Central memory CD8-positive, alpha-beta T cell (primary cell): ENCODE measurements at places on chromosomes 2 and 18.

DNA sequence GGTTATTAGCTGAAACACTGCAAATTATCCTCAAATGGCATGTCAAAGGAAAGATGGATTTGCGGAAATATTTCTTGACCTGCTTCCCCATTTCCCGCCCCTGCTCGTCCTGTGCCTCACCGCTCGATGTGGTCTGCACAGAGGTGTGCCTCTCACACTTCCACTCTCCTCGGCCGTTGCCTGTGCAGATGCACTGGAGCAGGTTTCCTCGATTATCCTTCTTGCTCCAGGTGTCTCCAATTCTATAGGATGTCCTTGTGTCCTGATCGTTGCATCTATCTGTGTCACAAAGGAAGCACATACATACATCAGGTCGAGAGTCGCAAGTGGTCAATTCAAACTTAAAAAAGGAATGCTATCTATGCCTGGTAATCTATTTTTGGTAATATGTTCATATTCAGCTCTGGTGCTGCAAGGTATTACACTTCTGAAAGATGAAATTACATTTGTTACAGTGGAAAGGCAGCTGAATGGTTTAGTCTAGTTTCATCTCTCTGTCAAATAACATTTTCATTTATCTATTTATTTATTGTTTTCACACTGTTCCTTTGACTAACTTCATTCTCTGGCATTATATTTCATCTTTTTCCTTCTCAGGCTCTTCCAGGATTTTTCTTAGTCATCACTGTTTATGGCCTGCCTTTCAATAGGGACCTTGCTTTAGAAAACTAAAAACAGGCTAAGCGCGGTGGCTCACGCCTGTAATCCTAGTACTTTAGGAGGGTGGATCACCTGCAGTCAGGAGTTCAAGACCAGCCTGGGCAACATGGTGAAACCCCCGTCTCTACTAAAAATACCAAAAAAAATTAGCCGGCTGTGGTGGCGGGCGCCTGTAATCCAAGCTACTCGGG lies 7.6 kb downstream of the FN1 start:
- no peak for DNase-seq

- no peak for DNase-seq
Measured at GRCh38 chr2:48105848-48106247, 199.6 kb upstream of the FBXO11 start.

DNA sequence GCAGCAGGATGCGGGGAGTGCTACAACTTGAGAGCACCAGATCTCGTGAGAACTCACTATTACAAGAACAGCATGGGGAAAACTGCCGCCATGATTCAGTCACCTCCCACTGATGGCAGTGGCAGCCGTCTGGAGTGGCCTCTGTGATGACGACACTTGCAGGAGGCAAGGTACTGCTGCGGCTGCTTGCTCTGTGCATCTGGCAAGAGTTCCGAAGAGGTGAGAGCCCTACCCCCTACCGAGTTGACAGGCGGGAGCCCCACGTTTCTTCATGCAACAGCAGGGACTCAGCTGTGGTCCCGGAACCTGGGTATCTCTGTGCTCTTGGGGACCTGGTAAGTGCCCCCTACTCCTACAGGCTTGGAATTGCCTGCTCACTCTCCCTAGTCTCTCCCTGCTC lies 1672.7 kb upstream of the TMEFF2 start:
- DNase-seq = no peak

- no peak for DNase-seq
Measured at GRCh38 chr2:197675711-197676188, 363 bp upstream of the RFTN2 start.

DNA sequence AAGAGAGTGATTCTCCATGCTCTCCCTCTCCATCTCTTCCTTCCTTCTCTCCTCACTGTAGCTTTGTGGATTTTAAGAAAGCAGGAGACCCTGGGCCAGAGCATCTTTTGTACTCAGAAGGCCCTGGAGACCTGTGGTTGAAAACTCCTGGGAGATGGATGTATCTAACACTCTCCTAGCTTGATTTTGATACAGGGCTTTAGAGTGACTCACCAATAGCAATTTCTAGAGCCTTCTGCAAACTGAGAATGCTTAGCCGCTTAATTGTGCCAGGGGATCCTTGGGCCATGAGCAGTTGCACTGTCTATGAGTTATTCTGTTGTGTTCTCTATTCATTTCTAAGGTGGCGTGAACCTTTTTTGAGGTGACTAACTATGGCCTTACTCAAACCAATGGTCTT lies 17.7 kb downstream of the HOXD1 start:
- DNase-seq = no peak

DNA sequence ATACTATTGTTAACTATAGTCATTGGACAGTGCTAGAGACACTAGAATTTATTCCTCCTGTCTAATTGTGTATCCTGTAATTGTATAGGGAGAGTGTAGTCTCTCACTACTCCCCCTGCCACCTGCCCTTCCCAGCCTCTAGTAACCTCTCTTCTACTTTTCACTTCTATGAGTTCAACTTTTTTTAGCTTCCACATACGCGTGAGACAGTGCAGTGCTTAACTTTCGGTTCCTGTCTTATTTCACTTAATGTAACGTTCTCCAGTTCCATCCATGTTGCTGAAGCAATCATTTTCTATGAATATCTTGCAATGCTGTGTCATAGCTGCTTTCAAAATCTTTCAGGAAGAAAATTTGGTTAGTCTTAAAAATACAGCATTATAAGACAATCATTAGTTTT lies 22.8 kb upstream of the RUFY4 start:
- DNase-seq = no peak

DNA sequence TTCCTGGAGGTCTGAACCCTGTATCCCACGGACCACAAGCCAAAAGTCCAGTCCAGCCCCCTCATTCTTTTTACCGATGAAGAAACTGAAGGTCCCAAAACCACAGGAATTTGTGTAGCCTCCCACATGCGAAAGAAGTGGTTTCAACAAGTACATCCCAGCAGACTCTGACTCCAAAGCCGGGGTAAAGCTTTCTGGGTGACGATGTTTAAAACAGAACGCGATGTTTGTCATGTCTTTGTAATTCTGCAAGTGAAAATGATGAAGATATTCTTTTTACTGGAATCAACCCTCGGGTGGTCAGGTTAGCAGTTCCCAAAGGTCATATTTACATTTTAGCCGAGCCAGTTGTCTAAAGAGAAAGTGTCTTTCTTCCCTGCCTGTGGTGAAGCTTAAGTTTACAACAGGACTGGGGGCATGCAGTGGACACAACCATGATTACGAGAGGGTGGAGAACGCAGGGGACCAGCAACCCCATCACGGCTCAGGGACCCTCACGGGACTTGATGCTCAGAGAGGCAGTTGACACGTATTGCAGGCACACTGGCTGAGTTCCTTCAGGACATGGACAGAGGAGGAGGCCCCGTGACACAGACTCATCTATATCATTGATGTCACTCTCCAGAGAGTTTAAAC lies 17.8 kb upstream of the TMEM131 start:
- no peak for DNase-seq

- no peak for DNase-seq
Measured at GRCh38 chr2:241859436-241860183, 916 bp upstream of the PDCD1 start.

DNA sequence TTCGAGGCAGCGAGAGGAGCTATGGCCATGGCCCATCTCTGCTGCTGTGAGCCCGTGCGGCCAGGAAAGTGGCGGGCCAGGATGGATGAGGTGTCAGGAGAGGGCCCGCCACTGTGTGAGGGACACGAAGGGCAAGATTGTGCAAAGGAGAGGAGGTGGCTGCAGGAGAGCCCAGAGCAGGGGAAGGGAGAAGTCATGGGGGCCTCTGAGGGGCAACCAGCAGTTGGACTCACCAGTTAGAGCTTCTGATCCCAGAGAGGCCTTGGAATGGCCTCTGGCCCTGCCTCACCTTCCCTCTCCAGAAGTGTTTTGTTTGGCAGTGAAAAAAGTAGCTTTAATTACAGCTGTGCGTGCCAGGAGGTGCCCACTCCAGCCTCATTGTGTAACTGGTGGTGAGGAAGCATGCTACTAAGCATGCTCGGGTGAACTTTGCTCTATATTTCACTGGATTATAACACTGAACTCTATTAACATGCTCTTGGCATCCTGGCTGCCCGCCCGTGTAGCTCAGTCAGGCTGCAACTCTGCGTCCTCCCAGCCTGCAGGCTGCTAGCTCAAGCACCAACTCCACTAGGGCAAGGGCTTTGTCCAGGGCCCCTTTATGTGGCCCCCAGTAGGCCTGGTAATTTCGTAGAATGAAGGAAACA lies 34.2 kb downstream of the IMPA2 start:
- DNase-seq = no peak

- no peak for DNase-seq
Measured at GRCh38 chr2:144498277-144498676, 21.6 kb downstream of the ZEB2 start.

DNA sequence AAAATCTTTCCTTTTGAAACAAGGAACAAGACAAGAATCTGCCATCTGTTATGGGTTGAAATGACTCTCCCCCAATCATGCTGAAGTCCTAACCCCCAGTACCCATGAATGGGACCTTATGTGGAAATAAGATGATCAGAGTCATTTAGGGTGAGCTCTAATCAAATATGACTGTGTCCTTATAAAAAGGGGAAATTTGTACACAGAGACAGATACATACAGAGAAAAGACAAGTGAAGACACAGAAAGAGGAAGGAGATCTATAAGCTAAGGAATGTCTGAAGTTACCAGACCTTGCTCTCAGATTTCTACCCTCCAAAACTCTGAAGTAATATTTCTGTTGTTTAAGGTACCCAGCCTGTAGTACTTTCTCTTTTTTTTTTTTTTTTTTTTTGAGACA lies 15.7 kb downstream of the TGFBRAP1 start:
- DNase-seq = no peak

DNA sequence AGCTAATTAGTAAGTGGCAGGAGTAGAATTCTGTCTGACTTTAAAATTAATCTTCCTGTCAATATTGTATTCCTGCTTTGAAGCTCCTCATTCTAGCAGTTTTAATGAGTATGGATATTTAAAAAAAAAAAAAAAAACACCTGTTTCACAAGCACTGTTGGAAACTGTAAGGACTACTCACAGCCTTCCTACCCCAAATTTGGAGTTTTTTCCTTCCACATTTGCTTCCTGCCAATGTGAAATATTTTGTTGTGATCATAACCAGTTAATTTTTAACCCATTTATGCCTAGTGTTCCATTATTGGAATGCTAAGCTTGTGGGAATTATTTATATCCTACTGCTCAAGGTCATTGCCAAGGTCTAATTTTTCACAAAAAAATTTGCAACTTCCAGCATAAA lies 36.1 kb upstream of the SCYGR2 start:
- DNase-seq = no peak

- DNase-seq = no peak
Measured at GRCh38 chr18:37698508-37699040, 133.0 kb upstream of the CELF4 start.

DNA sequence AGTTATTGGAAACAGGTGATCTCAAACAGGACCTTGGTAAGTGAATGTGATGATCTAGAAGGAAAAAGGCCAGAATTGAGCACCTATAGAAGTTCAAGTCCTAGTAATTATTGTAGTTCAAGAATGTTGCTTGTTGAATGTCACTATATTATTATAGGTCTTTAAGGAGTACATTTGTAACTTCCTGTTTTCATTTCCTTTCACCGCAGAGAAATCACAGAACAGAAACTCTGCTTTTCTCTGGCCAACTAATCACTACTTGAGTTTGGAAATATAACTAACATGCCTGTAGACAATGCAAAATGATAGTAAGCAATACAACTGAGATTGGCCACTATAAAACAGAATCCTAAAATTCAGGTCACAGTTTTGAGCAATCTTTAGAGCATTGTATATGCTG lies 61.8 kb upstream of the EFEMP1 start:
- DNase-seq = no peak

- no peak for DNase-seq
Measured at GRCh38 chr2:210445116-210445707, 31.3 kb downstream of the LANCL1 start.

DNA sequence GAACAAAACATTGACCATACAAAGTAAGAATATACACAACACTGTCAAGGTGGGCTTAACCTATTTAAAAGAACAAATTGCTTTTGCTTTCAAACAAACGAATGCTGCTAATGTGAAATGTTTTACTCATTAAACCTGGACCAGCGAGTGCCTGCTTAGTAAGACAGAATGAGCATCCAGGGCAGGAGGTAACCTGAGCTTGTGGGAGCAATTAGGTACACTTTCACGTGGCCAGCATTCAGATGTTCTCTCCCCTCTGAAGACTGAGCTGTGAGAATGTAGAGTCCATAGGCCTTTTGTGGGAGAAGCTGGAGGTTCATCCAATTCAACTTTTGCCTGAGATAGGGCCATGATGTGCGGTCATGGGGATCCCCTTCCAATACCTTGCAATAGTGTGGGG lies 266.5 kb downstream of the TSN start:
- no peak for DNase-seq

GRCh38 chr2:223943561-223944008 lies 1.6 kb downstream of the WDFY1 start:
- no peak for DNase-seq

- no peak for DNase-seq
Measured at GRCh38 chr2:76406134-76406855, 695.6 kb upstream of the GCFC2 start.

- no peak for DNase-seq
Measured at GRCh38 chr2:42268528-42269151, 92.4 kb downstream of the COX7A2L start.

DNA sequence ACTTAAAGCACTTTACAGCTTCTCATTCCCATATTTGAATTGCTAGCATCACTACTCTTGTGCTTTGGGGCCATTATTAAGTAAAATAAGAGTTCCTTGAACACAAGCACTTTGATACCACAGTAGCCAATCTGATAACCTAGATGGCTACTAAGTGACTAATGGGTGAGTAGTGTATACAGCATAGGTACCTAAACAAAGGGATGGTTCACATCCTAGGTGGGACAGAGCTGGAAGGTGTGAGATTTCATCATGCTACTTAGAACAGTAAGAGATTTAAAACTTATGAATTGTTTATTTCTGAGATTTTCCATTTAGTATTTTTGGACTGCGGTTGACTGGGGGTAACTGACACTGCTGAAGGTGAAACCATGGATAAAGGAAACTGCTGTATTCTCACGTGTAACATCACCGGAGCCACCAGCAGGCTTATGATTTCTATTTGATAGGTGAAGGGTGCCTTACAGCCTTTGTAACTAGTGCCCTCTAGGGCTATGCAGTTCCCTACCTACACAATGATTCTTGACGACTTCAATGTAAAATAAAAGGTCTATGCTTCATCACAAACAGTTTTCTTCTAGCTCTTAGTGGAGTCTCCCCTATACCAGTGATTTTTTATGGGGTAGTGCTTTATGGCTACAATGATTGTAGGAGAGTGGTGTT lies 22.1 kb upstream of the CRIM1 start:
- DNase-seq = no peak

DNA sequence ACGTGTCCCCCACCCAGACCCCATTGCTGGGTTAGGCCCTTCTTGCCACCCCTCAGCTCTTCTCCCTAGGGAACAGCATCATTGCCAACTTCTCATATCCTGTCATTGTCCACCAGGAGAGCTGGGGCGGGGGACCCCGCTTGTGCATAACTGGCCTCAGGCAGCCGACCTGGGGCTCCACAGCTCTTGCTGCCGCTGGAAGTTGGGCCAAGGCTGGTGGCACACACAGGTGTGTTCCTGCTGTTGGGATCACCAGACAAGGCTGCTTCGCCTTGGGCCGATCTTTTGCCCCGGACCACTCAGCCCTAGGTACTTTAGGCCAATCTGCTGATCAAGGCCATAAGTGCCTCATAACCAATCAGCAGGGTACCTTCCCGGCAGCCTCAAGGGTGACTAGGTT lies 28.6 kb downstream of the TPRKB start:
- no peak for DNase-seq
